Stimulated activated CD8-positive, alpha-beta memory T cell treated with anti-CD3 and anti-CD28 coated beads, Interleukin-15, amount 100 ng/mL, for 24 hours (primary cell): ENCODE measurements at places on chromosomes 5 and 9.

DNA sequence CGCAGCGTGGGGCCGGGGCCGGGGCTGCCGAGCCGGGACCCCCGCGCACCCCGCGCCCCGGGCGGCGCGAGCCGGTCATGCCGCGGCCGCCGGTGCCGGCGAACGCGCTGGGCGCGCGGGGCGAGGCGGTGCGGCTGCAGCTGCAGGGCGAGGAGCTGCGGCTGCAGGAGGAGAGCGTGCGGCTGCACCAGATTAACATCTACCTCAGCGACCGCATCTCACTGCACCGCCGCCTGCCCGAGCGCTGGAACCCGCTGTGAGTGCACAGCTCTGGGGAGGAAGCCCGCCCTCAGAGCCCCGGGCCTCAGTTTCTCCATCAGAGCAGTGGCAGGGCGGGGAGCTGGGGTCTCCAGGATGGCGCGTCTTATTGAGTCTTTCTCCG lies 335 bp downstream of the GALNT12 start:
- DNase-seq: no peak

- DNase-seq: peak; percentile 26
Observed at GRCh38 chr5:53481887-53482716, 1.7 kb downstream of the FST start.

GRCh38 chr5:160287378-160288051 lies 24.8 kb downstream of the CCNJL start:
- DNase-seq: no peak

DNA sequence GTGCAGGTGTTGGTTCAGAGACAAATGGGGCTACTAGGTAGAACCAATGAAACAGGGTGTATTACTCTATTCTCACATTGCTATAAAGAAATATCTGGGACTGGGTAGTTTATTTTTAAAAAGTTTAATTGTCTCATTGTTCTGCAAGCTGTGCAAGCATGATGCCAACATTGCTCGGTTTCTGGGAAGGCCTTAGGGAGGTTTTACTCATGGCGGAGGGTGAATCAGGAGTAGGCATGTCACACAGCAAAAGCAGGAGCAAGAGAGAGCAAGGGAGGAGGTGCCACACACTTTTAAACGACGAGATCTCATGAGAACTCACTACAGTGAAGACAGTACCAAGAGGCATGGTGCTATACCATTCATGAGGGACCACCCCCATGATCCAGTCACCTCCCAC lies 134.6 kb downstream of the PIK3R1 start:
- no peak for DNase-seq

GRCh38 chr5:147949711-147950573 lies 43.6 kb upstream of the C5orf46 start:
- DNase-seq: no peak

GRCh38 chr5:103454770-103455169 lies 107.8 kb downstream of the NUDT12 start:
- no peak for DNase-seq

GRCh38 chr9:82109626-82110025 lies 121.1 kb downstream of the SPATA31D1 start:
- DNase-seq: no peak

DNA sequence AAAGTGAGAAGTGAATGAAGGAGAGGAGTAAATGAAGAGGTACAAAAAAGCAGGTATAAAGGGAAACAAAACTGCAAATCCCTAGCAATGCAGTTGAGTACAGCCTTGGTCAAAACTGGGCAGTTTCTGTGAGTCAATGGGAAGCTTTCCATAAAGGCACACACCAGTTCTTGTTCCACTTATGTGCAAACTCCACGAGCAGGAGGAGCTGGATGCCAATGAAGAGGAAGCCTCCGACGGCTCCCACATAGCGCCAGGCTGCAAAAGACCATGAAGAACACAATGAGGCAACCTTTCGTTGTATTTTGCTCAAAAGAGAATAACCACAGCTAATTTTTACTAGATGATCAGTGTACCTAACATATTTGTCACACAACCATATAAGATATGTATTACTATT lies 81.1 kb downstream of the SERINC5 start:
- DNase-seq: no peak

DNA sequence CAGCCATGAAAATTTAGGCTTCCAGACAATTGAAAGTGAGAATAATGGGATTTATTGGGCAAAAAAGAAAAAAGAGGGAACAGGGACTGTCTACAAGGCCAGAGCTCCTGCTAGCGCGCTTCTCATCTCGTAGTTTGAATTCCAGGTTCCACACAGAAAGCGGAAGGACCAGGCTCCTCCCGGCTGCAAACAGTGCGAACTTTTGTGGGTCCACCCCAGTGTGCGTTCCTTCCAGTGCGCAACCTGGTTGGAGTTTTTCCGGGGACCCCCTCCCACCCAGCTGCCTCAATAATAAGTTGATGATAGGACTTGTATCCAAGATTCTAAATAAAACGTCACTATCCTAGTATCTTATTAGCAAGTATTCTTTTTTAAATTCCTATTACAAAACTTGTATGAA lies 467.7 kb upstream of the TUSC1 start:
- no peak for DNase-seq

GRCh38 chr5:180179442-180180420 lies 29.3 kb downstream of the RASGEF1C start:
- no peak for DNase-seq

DNA sequence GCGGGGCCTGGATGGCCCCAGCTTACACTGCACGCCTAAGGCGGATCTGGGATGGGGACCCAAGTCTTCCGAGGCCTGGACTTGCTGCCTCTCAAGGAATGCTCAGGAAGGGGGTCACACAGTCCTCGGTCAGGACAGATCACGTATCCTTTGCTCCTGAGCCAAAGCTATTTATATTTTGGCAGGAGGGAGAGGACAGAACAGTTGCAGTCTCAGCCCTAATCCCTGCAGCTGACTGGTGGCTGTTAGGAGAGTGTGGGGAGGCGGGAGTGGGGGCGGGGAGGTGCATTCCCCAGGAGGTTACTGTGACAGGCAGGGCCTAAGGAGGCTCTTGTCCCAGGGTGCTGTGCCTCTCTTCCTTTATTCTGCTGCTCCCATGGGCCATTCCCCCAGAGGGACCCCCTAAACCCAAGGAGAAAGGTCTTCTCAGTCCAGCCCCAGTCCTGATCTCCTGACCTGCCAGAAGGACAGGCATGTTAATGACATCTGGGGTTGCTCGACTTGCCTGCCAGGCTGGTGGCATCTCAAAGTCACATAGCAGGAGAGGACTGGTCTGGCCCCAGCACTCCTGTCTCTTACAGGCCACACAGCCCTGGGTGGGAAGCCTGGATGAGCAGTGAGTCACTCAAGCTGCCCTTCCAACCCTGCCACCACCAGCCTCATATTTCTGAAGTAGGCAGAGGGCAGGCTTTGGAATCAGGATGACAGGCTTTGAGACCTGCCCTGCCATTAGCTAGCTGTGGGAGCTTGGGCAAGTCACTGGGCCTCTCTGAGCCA lies 51.9 kb downstream of the COL27A1 start:
- DNase-seq: no peak

DNA sequence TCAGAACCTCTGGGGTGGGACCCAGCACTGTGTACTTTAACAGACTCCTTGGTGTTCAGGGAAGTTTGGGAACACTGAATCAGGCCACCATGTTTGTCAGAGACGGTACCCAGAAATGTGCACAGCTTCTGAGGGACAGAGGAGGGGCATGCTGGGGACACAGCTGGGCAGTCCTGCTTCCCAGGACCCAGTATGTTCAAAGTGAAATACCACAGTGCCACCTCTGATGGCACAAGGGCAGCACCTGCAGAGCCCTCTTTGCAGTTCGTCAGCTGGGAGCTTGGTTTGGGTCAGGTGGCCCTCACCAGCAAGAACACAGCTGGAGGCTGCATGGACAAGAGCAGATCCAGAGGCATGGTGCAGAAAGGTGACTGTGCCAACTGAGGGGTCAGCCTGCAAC lies 51.2 kb downstream of the NDST1 start:
- DNase-seq: no peak
